Myometrial cell (primary cell): ENCODE measurements at places on chromosomes 16 and 17. TPM values are rescaled to one million over a fixed set of nuclear protein-coding genes. Genes with fewer than 3 reads are reported as not detected.

The KRT222 gene
- total RNA-seq, result not detected in 2 replicates

The WNK4 gene
- total RNA-seq, result 12.7 and 13.6 TPM in 2 replicates

The PRAC2 gene
- not detected in 2 replicates for total RNA-seq

The PERCC1 gene
- not detected in 2 replicates for total RNA-seq

The SCIMP gene
- not detected in 2 replicates for total RNA-seq
